ENCODE measurements at places on chromosomes 1 and 21. TPM values are rescaled to one million over a fixed set of nuclear protein-coding genes. Genes with fewer than 3 reads are reported as not detected.
A peak's percentile ranks its signal among the peaks of the same experiment; 100 is the strongest.

CFAP141 gene
- total RNA-seq = not detected

SPRR2G gene
- total RNA-seq = not detected

GRCh38 chr1:44907893-44908292, 64.8 kb upstream of the PTCH2 start:
- DNase-seq = no peak

DNA sequence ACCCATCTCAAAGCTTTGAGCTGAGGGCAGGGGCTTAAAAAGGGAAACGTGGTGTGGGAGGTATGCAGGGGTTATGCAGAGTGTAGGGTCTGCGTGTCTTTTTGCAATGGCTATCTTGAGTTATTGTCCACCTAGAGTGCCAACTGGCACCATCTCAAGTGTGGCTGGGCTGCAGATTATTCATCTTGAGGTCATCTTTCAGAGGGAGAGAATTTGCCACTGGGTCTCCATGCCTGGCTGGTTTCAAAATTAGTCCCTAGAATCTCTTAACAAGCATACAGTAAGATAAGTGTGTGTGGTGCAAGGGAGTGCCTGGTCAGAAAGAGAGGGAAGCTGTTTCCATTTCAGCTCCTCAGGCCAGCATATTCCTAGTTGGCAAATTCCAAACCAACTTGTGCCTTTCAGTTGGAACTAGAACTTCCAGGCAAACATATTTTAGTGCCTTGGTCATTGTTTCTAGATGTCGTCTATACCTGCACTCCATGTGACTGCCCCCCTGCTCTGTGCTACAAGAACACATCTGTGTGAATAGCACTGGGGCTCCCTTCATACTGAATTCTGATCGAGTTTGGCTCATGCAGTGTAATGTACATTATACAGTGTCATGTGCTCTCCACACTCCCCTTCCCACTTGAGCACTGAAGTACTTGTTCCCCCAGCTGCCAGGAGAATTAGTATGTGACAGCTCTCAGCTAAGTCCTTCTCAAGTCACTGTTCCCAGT, 5.0 kb upstream of the OR2T8 start:
- DNase-seq = no peak

DYNLT5 gene
- 0.48 TPM for total RNA-seq

DNA sequence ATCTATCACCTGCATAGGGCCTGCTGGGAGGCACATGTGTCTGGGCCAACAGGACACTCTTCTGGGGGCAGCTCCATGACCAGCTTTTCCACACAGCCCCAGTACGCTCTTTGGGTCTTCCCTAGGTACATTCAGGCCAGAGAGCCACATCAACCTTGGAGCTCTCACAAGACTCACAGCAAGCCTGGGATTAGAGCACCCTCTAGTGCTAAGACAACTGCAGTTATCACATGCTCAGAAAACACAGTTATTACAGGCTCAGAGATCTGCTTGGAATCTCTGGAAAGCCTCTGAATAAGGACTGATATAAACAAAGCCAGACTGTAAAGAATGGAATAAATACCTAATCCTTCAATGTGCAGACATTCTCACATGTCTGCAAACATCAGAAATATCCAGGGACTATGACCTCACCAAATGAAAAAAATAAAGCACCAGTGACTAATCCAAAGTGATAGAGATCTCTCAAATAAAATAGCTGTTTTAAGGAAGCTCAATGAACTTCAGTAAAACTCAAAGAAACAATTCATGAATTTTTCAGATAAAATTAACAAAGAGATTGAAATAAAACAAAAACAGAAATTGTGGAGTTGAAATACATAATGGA, 563.9 kb upstream of the NR5A2 start:
- no peak for DNase-seq

DNA sequence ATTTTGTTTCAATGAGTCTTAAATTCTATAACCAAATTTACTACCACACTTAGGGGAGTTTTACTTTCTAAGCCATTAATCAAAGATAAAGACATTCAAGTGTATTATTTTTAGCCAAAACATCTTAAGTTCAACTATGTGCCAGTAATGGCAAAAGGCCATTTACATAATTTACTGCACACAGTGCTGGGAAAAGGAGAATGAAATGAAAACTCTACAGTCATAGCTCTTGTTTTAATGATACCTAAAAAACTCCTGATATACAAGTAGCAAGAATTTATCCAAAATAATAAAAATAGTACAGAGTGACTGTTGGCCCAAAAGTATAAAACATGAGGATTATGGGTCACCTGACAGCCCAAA, 42.4 kb upstream of the C1orf198 start:
- DNase-seq = no peak

GRCh38 chr1:24694380-24694843, 50.8 kb upstream of the CLIC4 start:
- peak; percentile 88 for DNase-seq

TRPM2 gene
- 1.4 TPM for total RNA-seq

DNA sequence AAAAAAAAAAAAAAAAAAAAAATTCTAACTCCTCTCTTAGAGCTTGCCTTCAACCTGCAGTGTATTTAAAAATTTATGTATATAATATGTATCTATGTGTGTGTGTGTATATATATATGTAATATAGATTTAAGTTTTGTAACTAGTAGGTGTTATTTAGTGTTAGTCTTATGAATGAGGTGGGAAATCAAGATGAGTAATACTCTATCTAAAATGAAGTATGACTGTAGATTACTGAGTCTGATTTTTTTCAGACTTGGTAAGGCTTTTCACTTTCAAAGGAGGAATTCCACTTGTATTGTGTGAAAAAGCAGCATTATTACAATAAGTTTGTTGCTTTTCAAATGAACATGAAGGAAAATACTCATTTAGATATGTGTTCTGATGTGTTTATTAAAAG, 5.4 kb upstream of the DNM3 start:
- no peak for DNase-seq

GRCh38 chr1:13967707-13968106, 267.7 kb downstream of the PRDM2 start:
- DNase-seq = no peak

LRRC3 gene
- 2.6 TPM for total RNA-seq

DNA sequence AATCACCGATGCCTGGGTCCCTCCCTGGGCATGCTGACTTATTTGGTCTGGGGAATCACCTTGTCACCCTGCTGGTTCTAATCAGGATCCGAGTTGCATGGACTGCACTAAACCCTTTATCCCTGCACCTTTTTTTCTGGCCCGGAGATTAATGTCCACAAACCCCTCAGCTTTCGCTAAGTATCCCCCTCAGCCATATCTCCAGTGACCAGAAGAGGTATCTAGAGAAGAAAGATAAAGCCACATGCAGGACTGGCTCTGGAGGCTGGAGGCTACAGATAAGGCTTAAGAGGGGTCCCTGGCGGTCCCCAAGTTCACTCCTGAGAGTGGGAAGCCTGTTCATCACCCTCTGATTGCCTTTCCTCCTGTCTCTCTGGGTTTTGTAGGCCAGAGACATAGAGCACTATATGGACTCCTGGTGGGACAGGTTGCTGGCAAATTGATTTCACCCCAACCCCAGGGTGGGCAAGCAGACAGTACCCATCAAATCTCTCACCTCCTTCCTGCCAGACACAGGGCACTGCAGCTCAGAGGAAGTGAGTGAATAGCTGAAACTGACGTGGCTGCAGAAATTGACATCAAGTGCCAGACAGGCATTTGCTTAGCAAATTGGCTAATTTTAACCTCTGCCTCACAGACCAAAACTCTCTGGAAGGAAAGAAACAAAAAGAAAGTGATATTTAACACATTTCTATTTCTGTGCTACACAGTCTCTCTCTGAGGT, 38.8 kb downstream of the HMGB4 start:
- DNase-seq = no peak

GRCh38 chr21:29892379-29892778, 47.4 kb downstream of the GRIK1 start:
- DNase-seq = no peak

DNA sequence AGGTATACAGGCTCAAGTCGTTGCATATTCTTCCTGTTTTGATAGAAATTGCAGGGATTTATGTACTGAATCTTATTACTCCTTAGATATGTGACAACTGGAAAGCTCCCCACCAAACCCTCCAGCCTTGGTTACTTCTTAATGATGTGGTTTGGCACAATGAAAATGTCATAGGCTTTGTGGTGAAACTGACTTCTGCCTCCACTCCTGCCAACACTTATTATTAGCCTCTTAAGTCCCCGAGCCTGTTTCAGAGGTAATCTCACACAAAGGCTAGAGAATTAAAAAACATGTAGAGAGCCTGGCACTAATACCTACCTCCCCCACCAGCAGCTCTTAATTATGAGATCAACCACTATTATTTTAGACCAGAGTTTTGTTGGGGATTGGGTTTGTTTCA, 4.2 kb downstream of the COX20 start:
- no peak for DNase-seq

GRCh38 chr1:240737298-240737697, 125.3 kb upstream of the GREM2 start:
- no peak for DNase-seq

DNA sequence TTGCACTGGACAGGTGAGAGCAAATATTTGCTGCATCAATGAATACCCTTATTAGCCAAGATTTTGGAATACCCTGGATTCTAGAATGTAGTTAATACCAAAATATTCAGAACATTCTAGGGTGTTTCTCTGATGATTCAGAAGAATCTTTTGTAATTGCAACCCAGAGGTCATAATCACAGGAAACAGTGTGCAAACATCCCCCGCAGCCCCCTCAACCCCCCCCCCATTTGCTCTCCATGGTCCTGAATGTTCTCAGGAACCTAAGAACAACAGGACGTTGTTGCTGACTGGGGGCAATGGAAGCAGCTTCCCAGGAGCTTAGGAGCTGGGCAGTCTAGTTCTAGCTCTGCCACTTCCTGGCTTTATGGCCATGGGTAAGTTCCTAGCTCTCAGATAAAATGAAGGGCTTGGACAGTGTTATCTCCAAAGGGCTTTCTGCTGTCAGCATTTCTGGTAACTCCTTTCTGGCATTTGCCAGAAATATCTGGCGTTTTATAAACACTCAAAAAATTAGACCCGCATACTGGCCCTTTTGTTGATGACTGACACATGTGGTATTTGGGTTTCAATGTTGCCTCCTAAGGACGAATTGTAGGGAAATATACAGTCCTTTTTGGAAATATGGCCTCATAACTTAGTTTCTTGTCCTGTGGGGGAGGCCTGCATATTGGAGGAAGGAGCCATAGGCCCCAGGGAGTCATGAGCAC, 178.6 kb downstream of the RRAGC start:
- DNase-seq = no peak

DNA sequence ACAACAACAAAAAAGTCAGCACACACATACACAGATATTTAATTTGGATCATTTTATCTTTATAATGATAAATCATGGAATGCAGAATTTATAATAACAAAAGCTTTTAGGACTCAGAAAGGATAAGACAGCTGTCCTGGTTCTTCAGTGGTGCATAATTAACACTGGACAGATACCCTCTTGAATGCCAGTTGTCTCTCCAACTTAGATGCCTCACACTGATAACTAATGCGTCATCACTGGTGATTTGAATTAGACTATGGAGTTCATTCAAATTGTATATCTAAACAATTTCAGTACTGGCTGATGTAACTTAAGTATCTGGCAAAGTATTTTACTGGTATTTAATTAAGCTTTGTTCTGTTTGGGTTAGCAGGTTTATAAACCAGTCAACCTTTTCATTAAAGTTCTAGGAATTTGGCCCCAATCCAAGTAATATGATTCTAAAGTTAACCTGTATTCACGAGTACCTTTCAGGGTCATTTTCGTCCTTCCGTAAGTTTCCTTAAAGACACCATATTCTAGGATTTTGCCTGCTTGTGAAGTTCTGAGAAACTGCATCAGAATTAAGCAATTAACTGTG, 1199.5 kb upstream of the TMPRSS15 start:
- DNase-seq = no peak

ZNF436 gene
- 14.2 TPM for total RNA-seq

DNA sequence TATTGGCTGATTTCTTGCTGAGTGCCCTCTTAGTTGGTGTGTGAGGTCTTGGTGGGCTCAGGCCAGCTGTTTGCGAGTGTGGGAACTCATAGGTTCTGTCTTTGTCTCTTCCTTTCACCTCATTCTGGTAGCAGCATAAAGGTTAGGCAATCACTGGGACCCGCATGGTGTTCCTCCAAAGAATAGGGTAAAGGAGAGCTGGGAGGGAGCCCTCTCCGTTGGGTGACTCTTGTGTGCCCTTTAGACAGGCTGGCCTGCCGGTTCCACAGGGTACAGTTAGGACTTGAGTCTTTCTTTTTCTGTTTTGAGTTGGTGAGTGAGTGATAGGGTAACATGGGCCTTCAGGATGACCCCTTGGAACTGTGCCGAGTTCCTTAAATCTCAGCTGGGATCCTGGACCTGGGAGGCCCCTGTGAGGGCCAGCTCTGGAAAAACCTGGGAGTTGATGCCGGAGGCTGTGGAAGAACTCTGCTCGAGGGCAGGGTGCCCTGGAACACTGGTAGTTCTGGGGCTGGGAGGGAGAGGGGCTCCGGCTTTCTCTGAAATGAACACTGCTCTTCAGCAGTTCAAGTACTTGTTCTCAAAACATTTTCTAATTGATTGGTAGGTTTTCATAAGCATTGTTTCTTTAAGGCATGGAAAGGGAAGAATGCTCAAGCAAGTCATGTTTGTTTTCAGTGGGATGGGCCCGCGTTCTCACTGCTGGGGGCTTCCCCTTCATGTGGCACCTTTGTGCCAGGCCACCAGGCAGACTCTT, 2.1 kb upstream of the THAP3 start:
- DNase-seq = no peak

LCE2A gene
- not detected for total RNA-seq

DNA sequence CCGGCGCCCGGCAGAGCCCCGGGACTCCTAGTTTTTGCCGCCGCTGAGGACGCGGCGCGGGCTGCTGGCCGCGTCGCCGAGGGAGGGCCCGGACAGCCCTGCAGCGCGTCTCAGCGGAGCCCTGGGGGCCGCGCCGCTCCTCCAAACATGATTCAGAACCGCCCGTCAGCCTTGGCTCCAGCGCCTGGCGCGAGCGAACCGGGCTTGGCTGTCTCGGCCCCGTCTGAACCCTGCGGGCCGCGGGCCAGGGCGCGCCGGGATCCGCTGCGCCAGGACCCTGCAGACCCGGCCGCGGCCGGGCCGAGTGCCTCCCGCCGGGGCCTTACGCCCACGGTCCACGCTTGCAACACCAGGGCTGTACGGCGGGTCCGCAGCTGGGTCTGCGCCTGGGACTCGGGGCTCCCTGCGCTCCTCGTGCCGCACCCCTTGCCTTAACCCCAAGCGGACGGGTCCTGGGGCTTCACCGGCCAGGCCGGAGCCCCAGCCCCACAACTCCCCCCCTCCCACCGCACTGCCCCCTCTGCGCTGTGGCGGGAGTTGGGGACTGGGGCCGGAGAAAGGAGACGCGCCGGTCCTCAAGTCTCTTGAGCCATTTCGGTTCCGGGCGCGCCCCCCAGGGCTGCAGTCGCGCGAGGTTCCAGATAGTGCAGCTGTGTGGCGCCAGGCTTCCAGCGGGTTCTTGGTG, 48.4 kb upstream of the CD34 start:
- DNase-seq = peak; percentile 87

DNA sequence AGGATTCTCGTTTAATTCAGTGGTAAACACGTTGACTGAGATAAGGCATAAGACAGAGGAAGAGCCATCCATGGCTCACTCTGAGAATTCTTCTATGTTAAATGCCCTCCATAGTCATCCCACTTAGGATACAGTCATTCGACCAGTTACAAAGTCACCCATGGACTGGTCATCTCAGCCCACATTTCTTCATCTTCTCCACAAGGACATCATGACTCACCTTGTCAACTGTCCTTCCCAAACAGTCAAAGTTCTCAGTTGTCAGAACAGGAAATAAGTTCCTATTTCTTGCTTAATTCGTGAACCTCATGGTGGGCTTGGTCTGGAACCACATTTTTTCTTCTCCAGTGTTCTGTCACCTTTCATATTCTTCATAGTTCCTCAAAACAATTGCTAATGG, 133.2 kb downstream of the TGFB2 start:
- DNase-seq = no peak

GRCh38 chr1:176157995-176158394, 49.1 kb downstream of the COP1 start:
- DNase-seq = no peak

Data from heart left ventricle (tissue), 16 donors.